RKO (cell line): ENCODE measurements at places on chromosomes 4 and X.

DNA sequence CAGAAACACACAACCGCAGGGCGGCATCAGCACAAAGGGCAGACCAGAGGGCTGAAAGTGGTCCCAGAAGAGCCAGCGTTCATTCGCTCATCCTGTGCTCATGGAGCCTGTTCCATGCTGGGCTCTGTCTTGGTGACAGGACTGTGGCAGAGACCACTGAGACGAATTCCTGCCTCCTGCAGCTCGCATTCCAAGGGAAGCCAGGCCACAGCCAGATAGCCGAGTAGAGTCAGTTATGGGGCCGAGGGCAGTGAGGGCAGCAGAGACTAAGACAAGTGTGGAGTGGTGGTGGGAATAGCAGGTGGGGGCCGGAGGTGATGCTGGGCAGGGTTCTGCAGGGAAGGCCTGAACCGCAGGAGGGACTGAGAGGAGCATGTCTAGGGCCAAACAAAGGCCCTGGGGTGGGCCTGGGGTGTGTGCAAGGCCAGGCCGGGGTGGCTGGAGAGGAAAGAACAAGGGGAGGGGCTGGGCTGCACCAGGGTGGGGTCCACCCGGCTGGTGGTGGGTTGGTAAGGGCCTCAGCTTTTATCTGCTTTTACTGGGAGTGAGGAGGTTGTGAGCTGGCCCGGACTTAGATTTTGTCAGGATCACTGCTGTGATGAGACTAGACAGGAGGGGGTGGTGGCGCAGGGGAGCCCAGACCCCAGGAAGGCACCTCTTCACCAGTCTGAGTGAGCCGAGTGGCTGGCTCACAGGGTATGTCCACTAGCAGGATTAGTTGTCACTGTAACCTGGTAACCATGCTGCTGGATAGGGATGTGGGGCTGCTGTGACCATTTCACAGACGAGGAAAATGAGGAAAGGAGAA, 6.3 kb downstream of the PSAPL1 start:
- DNase-seq: no peak

DNA sequence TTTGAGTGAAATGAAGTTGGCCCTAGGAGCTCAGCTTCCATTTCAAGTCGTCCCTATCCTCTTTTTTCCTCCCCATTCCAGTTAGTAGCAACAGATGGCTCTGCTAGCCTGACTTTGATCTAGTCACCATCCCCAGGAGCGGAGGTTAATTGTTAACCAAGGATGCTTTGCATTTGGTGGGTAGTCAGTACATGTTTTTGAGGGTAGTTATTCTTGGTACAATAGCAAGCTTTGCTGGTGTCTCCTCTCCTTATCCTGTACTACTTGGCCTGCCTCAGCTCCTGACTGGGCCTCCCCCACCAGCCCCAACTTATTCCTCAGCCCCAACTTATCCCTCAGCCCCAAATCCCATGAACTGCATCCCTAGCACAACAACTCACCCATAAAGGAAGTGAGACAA, 14.8 kb upstream of the RTL5 start:
- no peak for DNase-seq

GRCh38 chr4:156581282-156582063, 390.1 kb downstream of the PDGFC start:
- DNase-seq: no peak

DNA sequence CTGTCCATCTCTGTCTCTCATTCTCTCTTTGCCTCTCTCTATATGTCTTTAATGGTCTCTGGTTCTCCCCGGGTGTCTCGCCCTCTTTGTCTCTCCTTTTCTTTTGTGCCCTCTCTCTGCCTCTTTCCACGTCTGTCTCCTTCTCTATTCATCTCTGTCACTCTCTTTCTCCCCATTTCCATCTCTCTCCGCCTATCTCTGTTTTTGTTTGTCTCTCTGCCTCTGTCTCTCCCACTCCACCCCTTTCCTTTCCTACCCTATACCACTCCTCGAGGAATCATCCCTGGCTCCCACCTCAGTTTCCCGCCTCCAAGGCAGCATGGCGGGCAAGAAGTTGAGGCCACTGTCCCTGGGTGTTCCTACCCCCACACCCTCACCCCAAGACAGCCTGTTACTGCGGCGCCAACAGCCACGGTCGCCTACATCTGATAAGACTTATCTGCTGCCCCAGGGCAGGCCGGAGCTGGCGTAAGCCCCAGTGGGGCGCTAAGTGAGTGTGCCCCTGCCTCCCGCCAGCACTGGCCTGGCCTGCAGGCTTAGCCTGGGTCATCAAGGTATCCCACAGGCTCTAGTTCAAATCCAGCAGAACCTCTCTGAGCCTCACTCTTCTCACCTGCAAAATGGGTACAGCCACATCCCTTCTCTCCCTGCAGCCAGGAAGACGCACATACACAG, 713 bp upstream of the GATA1 start:
- no peak for DNase-seq

- peak; percentile 2 for DNase-seq
Measured at GRCh38 chr4:162131256-162131655, 32.5 kb downstream of the FSTL5 start.

DNA sequence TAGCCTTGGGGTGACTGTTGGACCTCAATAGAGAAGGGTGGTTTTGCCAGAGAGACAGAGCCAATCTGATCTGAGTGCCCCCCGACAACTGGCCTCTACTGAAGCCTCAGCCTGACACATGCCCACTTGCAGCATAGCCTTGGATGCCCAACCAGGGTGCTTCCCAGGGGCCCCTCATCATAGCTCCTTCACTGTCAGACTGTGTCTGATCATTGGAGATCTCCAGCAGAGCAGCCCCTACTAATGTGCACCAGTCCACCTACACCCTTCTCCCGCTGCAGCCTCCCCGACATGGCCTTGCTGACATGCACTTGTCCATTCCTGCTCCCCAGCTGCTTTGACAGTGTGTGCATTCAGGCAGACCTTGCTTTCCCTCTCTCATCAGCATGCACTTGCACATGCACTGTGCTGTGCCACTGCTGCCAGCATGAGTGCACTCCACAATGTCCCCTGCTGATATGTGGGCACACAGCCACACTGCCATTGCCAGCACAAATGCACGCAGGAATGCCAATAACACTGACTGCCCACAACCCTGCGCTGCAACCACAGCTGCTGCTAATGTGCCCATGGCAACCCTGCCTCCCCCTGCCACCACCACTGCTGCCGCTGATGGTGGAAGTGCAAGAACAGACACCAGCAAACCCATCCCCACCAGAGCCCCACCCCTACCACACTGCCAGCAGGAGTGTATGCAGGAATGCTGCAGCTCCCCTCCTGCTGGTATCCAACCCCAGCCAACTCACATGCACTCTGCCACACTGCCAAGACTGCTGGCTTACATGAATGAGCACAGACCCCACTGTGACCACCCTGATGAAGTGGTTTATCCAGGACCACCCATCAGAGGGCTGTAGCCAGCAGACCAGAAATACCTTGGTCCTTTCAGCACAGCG, 68.1 kb upstream of the ZMAT1 start:
- no peak for DNase-seq

GRCh38 chr4:38333219-38333618, 330.8 kb upstream of the KLF3 start:
- DNase-seq: no peak

- DNase-seq: no peak
Measured at GRCh38 chr4:4870576-4871241, 11.2 kb downstream of the MSX1 start.

DNA sequence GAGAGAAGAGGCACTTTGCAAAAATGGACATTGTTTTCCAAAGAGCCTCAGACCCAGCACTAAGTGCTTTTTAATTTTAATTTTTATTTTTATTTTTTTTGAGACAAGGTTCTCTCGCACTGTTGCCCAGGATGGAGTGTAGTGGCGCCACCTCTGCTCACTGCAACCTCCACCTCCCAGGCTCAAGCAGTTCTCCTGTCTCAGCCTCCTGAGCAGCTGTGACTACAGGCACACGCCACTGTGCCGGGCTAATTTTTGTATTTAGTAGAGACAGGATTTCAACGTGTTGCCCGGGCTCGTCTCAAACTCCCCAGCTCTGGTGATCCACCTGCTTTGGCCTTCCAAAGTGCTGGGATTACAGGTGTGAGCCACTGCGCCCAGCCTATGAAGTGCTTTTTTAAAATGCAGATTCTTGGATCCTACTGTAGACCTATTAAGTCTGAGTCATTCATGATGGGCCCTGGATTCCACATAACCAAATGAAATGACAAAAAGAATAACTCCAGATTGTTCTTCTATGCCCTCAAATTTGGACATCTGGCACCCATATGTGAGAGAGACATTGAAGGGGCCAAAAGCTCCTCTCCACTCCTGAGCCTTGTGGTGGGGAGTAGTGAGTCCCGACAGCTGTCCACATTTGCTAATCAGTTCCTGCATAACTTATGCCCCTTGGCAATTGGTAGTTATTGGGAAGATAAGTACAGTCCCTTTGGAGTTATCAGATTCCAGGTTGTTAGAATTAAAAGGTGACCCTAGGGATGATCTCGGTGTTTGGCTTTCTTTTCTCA, 3.6 kb downstream of the NOCT start:
- no peak for DNase-seq

DNA sequence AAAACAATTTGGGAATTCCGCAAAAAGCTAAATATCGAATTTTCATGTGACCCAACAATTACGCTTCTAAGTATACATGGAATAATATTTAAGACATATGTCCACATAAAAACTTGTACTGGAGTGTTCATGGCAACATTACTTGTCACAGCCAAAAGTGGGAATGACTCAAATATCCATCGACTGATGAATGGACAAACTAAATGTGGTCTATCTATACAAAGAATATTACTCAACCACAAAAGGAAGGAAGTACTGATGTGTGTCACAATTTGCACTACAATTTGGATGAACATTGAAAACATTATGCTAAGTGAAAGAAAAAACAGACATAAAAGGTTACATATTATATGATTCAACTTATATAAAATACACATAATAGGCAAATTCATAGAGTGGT, 71.9 kb downstream of the AFF2 start:
- DNase-seq: no peak

- DNase-seq: no peak
Measured at GRCh38 chr4:108115168-108115526, 53.6 kb downstream of the LEF1 start.

DNA sequence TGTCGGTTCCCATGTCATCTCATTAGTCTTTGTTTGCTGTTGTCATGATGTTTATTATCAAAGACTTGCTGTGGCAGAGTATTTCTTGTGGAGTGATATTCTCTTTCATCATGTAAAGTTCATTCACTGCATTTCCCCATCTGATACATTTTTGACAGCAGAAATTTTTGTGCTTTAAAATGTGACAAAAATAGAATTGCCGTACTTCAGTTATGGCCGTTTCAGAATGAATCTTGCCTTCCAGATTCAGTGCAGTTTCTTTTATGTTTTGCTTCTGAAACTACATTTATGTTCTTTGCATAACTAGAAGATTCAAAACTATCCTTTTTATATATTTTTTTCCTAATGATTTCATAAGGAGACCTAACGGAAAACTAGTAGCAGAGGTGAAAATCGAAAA, 10.0 kb downstream of the CSTF2 start:
- no peak for DNase-seq

GRCh38 chr4:150593996-150594395, 12.0 kb downstream of the MAB21L2 start:
- DNase-seq: peak; percentile 22

- no peak for DNase-seq
Measured at GRCh38 chr4:37749398-37749988, 63.3 kb upstream of the RELL1 start.

DNA sequence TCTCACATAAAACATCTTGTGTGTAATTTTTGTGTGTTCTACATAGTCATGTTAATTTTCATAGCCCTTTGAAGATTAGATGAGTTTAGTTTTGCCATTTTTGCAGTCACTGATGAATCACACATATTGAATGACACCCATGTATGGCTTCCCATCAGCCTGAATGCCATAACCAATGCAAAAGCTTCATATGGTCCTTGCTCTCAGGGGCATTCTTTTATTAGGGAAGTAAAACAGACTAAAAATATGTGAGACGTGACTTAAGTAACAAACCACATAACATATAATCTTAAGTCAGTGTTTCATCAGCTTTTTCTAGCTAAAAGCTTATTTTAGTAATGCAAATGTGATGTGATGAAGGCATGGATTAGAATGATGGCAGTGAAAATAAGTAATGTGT, 8.2 kb downstream of the SLC25A4 start:
- DNase-seq: no peak

DNA sequence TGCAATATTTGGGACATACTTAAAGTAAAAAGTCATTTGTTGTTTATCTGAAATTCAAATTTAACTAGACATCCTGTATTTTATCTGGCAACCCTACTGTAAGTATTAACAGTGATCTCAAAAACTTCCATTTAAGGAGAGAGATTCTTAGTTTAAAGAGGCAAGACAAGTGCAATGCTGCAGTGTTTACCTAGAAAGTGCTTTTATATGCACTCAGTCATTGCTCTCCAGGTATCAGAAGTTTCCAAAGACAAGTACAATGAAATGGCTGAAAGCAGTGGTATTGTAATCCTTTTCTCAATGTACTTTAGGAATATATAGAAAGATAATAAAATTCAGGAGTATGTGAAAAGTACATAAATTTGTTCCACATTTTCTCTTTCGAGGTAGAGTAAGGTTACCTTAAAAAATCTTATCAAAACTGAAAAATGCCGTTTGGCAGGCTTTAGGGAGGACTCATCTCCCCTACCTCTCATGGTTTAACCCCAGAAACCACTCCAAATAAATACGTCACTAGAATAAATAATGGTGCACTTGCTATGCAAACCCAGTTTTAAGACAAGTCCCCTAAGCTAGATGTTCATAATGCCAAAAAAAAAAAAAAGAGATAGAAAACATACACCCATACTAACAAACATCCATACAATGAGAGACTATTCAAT, 45.7 kb downstream of the ELF2 start:
- no peak for DNase-seq

- no peak for DNase-seq
Measured at GRCh38 chr4:998096-998691, 5.0 kb upstream of the SLC26A1 start.

DNA sequence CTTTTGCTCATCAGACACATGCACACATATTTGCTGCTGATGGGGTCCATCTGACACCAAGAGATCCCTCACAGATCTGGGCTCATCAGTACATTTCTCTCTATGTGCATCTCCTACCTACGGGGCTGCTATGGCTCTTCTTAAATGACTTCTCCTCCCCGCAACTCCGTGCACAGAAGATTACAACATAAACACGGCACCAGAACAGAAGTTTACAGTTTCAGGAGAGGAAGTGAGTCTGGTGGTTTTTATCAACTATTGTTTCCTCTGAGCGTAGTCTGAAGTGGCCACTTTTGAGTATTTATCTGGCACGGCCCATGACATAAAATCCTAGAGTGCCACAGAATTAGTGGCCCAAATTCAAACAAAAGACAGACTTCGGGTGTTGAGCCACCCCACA, 263.8 kb downstream of the PRDM5 start:
- DNase-seq: no peak

DNA sequence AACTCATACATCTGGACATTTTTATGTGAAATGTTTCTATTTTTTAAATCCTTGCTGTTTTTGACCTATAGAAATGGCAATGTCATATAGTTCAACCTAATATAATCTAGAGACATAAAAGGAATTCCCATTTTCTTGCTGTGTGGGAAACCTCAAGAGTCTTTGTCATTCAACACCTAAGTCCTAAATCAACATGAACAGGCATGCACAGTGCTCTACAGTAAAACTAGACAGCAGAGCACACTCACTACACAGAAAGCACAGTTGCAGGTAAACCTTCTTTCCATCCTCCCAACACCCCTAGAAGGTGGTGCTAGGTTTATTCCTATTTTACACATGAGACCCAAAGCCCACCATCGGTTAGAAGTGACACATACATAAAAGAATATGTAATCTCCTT, 79.1 kb upstream of the C1QTNF7 start:
- no peak for DNase-seq
